Lower lobe of right lung (tissue), 2 donors: ENCODE measurements at places on chromosomes 3 and 15. TPM values are rescaled to one million over a fixed set of nuclear protein-coding genes. Genes with fewer than 3 reads are reported as not detected.
A peak's percentile ranks its signal among the peaks of the same experiment; 100 is the strongest.

GRCh38 chr15:26023691-26024090, 160.6 kb upstream of the ATP10A start:
- no peaks in the 10 kb centered on the region for H3K4me1 ChIP-seq
- H3K36me3 ChIP-seq = no peaks in the 10 kb centered on the region
- H3K4me3 ChIP-seq = no peak overlapping the region
- no peak overlapping the region for H3K27ac ChIP-seq

DNA sequence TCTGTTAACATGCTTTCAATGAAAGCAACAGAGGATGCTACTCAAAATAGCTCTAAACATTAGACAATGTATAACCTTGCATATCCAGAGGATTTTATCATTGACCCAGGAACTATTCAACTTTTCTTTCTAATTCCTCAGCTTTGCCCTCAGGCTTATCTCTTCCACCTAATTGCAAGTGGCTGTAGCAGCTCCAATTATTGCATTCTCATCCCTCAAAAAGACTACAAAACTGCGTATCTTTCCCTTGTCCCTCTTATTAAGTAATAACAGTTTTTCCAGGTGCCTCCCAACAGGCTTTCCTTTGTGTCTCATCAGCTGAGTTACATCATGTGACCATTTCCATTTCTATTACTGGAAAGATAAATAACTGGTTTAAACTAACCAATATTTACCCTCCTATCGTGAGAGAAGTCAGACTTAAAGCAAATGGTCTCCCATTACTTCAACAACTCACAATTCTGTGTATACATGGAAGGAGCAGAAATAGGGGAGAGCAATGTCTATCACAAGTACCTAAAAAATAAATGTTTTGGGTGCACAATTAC, 78.0 kb upstream of the MBNL1 start:
- peaks cover 14% of the 10 kb centered on the region for H3K4me1 ChIP-seq
- H3K27ac ChIP-seq = no peak overlapping the region
- no peaks in the 10 kb centered on the region for H3K36me3 ChIP-seq
- no peaks in the 10 kb centered on the region for H3K27me3 ChIP-seq
- H3K4me3 ChIP-seq = no peak overlapping the region
- DNase-seq = no peak

DNA sequence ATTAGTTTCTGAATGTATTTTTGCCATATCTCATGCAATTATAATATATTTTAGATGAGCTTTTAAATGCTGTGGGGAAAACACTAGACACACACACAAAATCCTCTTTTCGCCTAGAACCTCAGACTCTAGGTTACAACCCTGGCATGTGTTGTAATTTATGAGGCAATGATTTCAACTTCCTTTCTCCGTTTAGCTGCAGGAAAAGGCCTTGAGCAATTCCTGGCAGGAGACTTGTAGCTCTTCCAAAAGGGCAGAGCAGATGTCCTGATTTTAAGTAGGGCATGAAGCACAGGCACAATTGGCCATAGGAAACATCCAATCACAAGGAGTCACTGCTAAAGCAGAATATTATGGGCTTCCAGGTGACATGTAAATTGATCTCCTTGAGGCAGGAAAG, 82.0 kb downstream of the GPR156 start:
- no peak for DNase-seq
- no peaks in the 10 kb centered on the region for H3K27me3 ChIP-seq
- H3K27ac ChIP-seq = peak overlapping the region; percentile 19
- no peaks in the 10 kb centered on the region for H3K36me3 ChIP-seq
- peak overlapping the region; percentile 13 for H3K4me3 ChIP-seq

- no peaks in the 10 kb centered on the region for H3K36me3 ChIP-seq
- DNase-seq = no peak
- no peak overlapping the region for H3K27ac ChIP-seq
- H3K4me1 ChIP-seq = no peaks in the 10 kb centered on the region
Observed at GRCh38 chr3:115758076-115758763, 134.9 kb downstream of the GAP43 start.

The UROC1 gene
- not detected for total RNA-seq

GRCh38 chr15:49452595-49452994, 29.6 kb downstream of the FGF7 start:
- no peak for DNase-seq
- no peaks in the 10 kb centered on the region for H3K27me3 ChIP-seq
- no peak overlapping the region for H3K4me3 ChIP-seq

The ITGB5 gene
- total RNA-seq = 93.1 TPM

DNA sequence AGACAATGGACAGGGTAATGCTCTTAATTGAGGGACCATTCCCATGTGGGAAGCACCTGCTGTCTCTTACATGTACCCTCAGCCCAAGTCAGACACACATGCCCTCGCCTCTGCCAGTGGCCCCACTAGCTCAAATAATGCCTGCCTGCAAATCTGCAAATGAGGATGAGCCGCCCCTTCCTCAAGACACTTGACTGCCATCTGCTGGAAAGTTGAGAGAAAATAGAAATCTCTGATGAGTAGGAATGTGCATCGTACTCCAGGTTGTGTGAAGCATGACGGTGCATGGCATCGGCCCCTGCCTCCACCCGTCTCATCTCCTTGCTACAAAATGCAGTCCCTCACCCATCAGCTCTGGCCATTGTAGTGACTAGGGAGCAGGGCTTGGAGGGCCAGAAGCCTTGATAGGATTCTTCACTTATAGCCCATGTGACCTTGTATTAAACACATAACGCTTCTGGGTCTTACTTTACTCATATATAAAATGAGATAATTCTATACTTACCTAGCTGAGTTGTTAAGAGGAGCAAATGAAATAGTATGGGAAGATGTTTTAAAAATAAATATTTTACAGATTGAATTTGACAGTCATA, 6.3 kb upstream of the SCN5A start:
- H3K4me3 ChIP-seq = no peak overlapping the region
- no peak for DNase-seq
- H3K27me3 ChIP-seq = peaks cover 75% of the 10 kb centered on the region
- no peaks in the 10 kb centered on the region for H3K36me3 ChIP-seq
- H3K4me1 ChIP-seq = peaks cover 3% of the 10 kb centered on the region

- no peaks in the 10 kb centered on the region for H3K4me1 ChIP-seq
- DNase-seq = no peak
- no peak overlapping the region for H3K27ac ChIP-seq
- H3K27me3 ChIP-seq = no peaks in the 10 kb centered on the region
- no peak overlapping the region for H3K4me3 ChIP-seq
Observed at GRCh38 chr3:42419563-42419962, 9.2 kb upstream of the LYZL4 start.

The DAPK2 gene
- 56.8 TPM for total RNA-seq

GRCh38 chr3:101873619-101874018, 24.3 kb downstream of the NFKBIZ start:
- no peaks in the 10 kb centered on the region for H3K36me3 ChIP-seq
- DNase-seq = no peak

DNA sequence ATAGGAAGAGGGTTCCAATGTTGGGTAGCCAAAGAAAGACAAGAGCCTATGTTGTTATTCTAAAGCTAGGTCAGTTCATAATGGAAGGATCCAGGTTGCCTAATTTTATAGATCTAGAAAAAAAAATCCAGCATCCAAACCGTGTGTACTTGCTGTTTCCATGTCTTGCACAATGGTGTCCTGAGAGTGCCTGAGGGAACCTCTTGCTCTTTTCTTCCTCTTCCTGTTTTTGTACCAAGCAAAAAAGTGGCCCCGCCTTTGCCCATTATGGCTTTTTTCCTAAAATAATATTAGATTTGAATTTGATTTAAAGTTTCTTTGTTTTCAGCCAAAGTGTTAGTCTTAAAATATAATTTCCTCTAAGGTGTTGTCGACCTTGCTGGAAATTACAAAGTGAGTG, 224.4 kb downstream of the RYR3 start:
- no peak overlapping the region for H3K4me3 ChIP-seq
- H3K4me1 ChIP-seq = no peaks in the 10 kb centered on the region
- H3K27ac ChIP-seq = no peak overlapping the region
- DNase-seq = no peak

The NKTR gene
- total RNA-seq = 87.3 TPM

DNA sequence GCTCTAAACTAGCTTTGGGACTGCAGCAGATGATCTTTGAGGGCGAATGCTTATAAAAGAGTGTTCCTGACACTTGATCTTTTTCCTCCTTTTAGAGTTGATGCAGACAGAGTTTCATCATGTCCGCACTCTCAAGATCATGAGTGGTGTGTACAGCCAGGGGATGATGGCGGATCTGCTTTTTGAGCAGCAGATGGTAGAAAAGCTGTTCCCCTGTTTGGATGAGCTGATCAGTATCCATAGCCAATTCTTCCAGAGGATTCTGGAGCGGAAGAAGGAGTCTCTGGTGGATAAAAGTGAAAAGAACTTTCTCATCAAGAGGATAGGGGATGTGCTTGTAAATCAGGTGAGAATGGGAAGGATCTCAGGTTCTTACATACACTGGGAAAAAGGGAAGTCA, 75.7 kb downstream of the KLHL25 start:
- DNase-seq = no peak
- H3K27ac ChIP-seq = no peak overlapping the region
- peaks cover 100% of the 10 kb centered on the region for H3K36me3 ChIP-seq
- peaks cover 8% of the 10 kb centered on the region for H3K4me1 ChIP-seq

The LRRC31 gene
- total RNA-seq = 1.1 TPM

DNA sequence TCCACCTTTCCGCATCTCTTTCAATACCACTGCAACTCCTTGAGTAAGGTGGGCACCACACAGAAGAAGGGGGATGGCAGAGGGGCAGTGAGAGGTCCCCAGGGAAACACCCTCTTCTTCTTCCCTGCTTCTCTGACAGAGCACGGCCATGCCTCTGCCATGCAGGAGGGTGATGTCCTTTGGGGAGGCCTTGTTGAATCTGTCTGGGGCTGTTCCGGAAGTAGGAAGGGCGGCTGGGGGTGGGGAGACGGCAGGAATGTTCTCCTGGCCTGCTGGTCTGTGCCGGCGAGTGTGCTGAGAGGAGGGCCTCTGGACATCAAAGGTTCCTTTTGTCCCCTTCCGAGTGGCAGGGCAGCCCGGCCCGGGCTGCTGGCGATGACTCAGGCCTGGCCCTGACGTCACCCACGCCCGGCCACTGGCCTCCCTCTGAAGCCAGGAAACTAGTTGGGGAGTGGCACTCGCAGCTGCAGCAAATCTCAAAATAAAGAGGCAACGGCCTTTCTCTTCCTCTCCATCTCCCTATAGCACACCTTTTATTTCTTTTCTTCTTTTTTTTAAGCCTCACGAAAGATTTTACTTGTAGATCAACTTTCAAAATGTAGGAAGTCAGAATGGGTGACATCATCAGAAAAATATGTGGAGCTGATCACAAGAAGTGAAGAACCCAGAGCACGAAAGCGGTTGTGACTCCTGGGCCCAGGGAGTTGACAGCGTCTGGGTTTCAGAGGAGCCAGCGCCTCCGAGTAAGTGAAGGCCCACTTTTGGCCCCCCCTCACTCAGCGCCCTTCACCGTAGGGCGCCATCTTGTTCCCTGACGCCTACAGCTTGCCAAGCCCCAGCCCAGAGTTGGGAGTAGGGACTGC, at the start of gene ZBTB38:
Gene ZBTB38, plus strand, starts transcription at position 443 of the 863 bp plus-strand sequence. CDS start 73,885 bp downstream, outside the sequence.
- peaks cover 48% of the 10 kb centered on the region for H3K4me1 ChIP-seq
- no peaks in the 10 kb centered on the region for H3K36me3 ChIP-seq
- peak within 1 kb of the TSS; percentile 43 for H3K4me3 ChIP-seq

DNA sequence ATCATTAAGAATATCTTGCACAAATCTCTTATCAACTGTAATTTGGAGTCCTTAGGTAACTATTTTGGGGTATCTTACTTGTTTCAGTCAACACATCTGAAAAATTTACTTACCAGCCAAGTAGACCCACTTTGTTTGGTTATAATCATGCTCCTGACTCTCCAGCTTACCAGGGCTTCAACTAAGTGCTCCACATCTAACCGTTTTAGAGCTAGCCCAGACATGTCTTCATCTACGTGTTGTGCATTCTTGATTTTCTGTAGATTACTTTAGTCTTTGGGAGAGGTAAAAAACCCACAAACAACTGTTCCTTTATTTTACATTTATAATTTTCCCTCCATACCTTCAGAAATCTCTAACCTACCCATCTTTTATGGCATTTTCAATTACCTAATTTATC, 17.2 kb downstream of the EAF2 start:
- no peak overlapping the region for H3K27ac ChIP-seq
- H3K4me3 ChIP-seq = no peak overlapping the region
- H3K27me3 ChIP-seq = no peaks in the 10 kb centered on the region
- no peaks in the 10 kb centered on the region for H3K36me3 ChIP-seq
- H3K4me1 ChIP-seq = no peaks in the 10 kb centered on the region

The PARP16 gene
- 8.8 TPM for total RNA-seq

DNA sequence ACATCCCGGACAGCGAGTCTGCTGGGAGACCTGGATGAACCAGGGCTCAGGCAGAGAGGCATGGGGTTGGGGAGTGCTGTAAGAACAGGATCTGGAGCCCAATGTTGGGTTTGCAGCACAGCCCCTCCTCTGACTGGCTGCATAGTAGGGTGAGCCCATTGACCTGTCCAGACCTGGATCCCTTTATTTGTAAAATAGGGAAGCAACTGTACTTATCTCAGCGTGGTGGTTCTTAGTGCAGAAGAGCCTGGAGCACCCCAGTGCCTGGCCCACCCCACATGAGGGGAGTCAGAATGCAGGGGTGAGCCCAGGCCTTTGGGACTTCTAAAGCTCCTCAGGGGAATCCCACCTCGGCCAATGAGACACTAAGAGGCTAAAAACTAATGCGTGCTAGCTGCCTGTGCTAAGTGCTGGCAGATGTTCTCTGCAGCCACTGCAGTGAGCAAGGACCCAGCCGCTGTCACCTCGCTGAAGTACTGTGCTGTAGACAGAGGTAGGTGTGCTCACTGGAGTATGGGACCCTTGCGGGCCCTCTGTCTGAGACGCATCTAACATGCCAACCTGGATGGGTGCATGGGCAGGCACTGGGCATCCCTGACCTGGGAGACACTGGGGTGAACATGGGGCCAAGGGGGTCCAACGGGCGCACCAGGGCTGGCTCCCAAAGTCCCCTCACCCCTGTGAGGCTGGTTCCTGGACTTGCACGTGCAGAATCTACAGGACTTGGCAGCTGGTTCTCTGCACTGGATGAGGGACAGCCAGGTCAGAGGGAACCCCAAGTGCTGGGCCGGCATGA, 95.6 kb downstream of the ATP10A start:
- H3K27ac ChIP-seq = no peak overlapping the region
- no peaks in the 10 kb centered on the region for H3K4me1 ChIP-seq
- H3K36me3 ChIP-seq = no peaks in the 10 kb centered on the region
- H3K27me3 ChIP-seq = no peaks in the 10 kb centered on the region

- no peaks in the 10 kb centered on the region for H3K36me3 ChIP-seq
- no peak overlapping the region for H3K27ac ChIP-seq
- H3K4me3 ChIP-seq = no peak overlapping the region
- DNase-seq = no peak
Observed at GRCh38 chr3:177352424-177352823, 155.1 kb upstream of the TBL1XR1 start.

The HESX1 gene
- total RNA-seq = 0.86 TPM

- H3K36me3 ChIP-seq = no peaks in the 10 kb centered on the region
- H3K4me3 ChIP-seq = no peak overlapping the region
- H3K4me1 ChIP-seq = no peaks in the 10 kb centered on the region
Observed at GRCh38 chr3:24726423-24726822, 231.8 kb upstream of the THRB start.
